T47D (cell line): ENCODE measurements at places on chromosomes 3 and 15.

- no peak for DNase-seq
These were observed 206.6 kb downstream of the GBE1 start for GRCh38 chr3:81554801-81555200.

DNA sequence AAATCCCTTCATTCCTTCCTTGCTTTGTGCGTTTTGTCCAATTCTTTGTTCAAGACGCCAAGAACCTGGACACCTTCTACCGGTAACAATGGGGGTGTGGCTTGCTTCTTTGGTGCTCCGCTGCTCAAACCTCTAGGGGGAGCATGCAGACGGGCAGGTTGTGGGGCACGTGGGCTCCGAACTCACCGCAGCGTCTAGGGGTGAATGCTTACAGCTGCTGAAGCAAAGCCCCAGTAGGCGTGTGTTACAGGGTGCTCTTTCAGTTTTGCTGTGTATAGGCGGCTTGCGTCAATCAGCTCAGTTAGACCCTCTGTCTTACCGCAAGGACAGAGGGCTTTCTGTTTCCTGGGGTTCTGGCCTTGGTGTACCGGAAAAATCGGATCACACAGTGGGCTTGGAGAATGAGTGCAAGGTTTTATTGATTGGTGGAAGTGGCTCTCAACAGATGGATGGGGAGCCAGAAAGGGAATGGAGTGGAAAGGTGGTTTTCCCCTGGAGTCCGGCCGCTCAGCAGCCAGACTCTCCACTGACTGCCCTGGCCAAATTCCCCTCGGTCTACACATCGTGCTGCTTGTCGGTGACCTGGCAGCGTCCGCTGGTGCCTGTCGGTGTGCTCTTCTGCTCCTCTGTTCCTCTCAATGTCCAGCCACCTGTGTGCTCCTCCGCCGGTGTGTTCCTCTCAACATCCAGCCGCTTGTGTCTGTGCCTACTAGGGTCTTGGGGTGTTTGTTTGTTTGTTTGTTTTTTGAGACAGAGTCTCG lies 1.2 kb upstream of the LRRC34 start:
- peak; percentile 65 for DNase-seq

- DNase-seq: peak; percentile 28
These were observed 32.7 kb downstream of the EFHB start for GRCh38 chr3:19901337-19901736.

- no peak for DNase-seq
These were observed 12.9 kb downstream of the KLF13 start for GRCh38 chr15:31339558-31339895.

GRCh38 chr15:68427963-68428362 lies 4.0 kb downstream of the ITGA11 start:
- no peak for DNase-seq

- DNase-seq: no peak
These were observed 57.7 kb downstream of the GASK1A start for GRCh38 chr3:43036621-43037423.

DNA sequence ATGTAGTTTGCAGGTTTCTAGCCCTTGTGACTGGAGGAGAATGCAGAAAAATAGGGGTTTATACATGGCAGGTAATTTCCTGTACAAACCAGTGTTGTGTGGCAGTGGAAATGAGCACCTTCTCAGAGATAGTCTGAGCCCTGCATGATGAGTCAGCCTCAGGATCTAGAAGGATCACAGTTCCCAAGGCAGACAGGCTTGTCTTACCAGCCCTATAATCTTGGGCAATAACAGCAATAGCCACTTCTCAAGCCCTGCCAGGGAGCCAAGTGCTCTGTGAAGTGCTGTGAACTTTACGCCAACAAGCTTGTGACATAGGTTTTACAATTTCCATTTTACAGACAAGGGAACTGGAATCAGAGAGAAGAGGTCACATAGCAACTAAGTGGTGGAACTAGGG lies 89.4 kb downstream of the CD47 start:
- DNase-seq: no peak

DNA sequence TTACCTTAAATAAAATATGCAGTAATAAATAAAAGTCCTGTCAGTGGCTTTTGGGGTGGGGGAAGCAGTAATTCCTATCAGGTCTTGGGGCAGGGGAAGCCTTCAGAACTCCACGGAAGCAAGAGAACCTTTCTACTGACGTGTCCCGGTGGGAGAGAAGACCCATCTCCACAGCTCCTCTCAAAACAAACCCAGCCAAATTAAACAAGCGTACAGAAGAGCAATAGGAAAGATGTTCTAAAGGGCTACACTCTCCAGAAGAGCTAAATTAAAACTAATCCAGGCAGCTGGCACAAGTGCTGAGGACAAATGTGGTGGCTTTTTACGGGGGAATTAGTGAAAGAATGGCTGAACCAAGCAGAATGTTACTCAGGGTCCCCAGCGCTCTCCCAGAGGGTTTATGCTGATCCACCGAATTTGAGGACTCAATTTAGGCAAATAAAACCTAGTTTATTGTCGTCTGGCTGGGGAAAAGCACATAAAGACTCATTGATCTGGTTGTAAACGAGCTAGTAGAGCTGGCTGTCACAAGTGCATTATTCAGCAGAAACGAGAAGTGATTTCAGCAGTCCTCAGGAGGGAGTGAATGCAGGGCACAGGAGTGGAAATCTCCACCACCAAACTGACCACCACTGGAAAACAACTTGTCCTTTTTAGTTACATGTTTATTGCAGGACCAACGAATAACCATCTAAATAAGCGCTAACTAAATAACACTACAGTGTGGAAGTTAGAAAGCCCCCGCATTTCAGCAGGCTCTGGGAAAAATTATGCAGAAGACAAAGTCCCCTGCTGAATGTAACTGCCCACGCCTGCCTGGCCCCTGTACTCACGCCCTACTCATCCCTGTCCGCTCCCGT lies 13.5 kb downstream of the BFSP2 start:
- DNase-seq: peak; percentile 61

DNA sequence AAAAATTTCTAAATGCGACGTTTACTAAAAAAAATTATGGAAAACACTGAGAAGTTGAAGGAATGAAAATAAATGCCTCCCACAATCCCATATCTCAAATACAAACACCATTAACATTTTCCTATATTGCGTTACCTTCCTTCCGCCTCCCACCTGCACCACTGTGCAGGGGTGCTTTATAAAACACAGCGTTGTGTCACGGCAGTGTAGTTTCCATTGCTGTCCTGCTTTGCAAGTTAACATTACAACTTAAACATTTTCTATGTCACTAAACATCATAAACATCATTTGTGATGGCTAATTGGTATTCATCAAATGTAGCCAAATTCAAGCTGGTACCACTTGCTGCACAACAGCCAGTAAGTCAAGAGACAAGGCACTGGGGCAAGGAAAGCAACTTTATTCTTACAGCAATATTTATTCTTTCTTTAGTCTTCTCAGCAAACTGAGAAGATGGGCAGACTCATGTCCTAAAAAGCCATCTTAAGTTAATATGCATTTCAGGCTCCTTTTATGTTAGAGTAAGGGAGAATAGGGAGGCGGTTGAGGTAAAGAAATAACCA lies 12.3 kb upstream of the FETUB start:
- DNase-seq: no peak

DNA sequence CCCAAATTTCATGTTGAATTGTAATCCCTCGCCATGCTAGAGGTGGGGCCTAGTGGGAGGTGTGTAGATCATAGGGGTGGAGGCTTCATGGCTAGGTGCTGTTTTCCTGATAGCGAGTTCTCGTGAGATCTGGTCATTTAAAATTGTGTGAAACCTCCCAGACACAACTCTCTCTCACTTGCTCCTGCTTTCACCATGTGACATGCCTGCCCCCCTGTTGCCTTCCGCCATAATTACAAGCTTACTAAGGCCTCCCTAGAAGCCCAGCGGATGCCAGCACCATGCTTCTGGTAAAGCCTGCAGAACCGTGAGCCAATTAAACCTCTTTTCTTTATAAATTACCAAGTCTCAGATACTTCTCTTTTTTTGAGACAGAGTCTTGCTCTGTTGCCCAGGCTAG lies 36.0 kb downstream of the CCDC54 start:
- DNase-seq: no peak

- DNase-seq: no peak
These were observed 792.3 kb downstream of the AGBL1 start for GRCh38 chr15:86871964-86872363.

GRCh38 chr3:48129921-48130320 lies 58.3 kb downstream of the CDC25A start:
- DNase-seq: no peak

DNA sequence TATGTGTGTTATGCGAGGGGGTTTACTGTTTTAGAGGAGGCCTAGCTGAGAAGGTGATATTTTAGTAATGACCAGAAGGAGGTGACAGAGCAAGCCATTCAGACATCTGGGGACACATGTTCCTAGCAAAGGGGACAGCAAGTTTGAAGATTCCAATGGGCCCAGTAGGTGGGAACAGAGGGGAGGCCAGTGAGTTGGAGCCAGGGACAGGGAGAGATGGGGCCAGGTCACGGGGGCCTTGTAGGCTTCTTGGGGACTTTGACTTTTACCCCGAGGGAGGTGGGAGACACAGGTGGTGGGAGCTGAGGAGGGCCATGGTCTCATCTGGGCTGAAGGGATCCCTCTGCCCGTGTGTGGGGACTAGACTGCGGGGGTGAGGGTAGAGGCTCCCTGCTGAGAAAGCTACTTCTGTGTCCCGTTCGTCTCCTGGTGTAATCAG lies 72.5 kb downstream of the MGLL start:
- no peak for DNase-seq

GRCh38 chr3:40985195-40985594 lies 214.1 kb upstream of the CTNNB1 start:
- peak; percentile 19 for DNase-seq

DNA sequence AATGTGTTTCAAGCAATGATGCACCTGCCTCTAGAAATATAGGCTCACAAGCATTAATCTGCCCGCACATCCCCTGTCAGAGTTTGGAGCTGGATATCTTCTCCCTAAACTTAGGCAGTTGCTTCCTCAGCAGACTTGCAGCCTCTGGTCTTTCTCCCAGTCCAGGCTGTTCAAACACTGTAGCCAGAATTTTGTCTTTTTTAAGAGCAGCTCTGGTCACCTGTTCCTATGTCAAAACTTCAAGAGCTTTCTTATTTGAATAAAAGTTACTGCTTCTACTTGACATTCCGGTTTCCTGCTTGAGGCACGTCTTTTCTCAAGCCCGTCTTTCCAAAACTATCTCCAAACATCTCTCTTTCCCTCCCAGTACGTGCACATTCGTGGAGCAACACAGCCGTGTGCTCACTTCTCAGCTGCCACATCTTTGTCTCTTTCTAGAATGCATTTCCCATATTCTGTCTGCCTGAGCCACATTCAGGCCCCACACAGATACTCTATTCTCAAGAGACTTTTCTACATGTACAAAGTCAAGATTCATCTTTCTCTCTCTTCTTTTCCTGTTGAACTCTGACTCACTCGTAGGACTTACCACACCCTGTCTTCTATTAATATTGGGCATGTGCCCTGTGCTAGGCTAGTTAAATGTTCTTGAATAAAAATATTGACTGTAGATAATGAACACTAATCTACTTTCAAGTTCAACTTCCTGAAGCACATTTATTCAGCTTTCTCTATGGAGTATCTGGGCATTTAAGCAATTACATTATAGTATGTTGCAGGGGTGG lies 307.7 kb upstream of the SOX2 start:
- DNase-seq: peak; percentile 42

DNA sequence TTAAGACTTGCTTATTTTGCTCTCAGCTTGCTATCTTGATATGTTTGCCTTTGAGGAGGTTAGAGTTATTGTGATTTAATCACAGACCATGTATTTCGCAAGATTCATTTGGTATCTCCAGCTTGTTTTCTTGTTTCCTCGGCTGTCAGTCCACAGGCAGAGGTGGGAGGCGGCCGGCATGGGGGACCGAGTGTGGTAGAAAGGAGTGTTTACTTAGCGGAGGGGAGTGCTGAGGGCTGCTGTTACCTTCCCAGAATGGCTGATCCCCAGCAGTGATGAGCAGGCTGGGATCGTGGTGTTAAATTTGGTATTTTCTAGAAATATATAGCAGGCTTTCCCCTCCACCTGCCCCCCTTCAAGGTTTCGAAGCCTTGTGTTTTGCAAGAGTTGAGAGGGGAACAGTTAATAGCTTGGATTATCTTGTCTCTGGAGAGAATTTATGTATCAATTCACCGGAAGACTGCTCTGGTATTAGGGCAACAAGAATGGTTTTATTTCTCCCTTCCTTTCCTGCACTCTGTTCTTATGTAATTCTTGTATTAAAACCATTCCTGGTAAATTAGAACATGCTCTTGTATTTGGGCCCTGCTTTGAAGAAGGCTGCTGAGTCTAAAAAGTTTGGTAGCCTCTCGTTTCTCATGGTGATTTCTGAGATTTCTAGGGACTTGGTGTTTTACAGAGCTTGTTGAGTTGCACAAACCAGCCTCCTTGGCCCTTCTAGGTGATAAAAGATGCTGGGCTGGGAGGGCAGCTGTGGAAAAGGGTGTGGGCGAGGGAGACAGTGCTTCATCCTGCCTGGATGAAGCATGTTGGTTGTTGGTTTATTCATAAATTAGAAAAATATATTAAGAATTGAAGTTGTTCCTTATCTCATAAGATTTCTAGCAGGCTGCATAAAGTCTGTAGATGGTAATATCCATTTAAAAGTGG lies 151.4 kb downstream of the IGF1R start:
- DNase-seq: no peak

DNA sequence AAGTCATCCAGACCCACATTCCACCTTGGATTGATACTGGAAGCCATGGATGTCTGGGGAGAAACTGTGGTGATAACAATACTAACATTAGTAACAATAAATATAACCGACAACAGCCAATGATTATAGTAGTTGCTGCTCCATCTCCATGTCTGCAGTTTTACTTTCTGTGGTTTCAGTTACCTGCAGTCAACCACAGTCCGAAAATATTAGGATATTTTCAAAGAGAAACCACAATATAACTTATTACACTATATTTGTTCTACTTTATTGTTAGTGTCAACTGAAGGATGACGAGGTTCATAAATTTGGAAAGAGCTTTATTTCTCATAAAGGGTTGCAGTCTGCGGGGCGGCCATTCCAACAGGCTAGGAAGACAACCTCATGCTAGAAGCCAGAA lies 2.6 kb upstream of the NSMCE3 start:
- DNase-seq: no peak

GRCh38 chr3:49454458-49454857 lies 15.6 kb upstream of the DAG1 start:
- DNase-seq: peak; percentile 80

DNA sequence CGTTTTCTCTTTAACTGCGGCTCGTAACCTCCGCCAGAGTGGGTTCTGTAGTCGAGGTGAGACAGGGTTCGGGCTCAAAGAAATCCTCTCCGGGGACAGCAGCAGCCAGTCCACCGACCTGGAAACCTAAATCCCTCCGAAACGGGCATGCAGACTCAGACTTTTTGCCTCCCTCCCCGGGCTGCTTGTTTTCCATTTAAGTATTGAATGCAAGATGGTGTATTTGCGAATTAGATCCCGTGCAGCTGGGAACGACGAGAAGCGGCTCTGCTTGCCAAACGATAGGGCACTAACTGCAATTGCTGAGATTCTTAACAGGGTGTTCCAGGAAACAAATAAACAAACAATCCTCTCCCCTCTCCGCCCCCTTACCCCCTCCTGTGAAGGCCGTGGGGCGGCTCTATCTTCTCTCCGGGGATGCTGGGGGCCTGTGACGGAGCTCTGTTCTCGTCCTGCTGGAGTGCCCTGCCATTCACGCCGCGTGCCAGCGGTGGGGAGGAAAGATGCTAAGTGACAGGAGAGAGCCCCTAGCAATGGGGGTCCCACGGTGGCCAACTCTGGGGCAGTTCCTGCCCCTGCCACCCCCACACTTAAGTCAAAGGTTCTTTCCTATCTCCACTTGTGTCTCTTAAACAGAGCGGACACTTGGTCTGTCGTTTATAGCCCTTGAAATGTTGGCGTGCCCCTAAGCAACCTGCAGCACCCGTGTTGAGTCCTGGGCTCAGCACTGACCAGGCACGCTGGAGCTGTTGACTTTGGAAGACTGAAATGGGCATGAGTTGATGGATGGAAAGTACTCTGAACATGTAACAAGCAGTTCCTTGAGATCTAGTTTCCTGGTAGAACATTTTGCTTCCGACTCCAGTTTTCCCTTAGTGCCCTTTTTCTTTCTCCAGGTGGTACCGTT lies 1.3 kb upstream of the ETV5 start:
- DNase-seq: no peak
